ENCODE measurements at places on chromosomes 4 and X. TPM values are rescaled to one million over a fixed set of nuclear protein-coding genes. Genes with fewer than 3 reads are reported as not detected.

DNA sequence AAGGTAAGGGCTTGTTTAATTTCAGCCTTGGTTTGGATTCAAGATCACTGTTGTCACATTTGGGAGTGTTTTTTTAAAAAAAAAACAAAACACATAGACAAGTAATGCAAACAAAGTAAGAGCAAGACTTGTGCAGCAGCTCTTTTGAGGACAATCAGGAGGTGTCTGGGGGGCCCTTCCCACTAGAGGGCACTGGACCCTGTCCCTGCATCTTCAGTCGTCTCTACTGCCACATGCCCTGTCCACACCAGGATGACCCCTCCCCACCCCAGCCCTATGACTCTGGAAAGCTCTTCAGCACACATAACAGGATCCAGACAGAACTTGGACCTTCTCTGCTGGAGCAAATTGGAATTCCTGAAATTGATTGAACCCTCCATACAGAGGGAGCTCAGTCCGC lies 71.0 kb downstream of the USP46 start:
- no peak for DNase-seq

GRCh38 chr4:31104043-31104442 lies 383.9 kb downstream of the PCDH7 start:
- DNase-seq, result no peak

DNA sequence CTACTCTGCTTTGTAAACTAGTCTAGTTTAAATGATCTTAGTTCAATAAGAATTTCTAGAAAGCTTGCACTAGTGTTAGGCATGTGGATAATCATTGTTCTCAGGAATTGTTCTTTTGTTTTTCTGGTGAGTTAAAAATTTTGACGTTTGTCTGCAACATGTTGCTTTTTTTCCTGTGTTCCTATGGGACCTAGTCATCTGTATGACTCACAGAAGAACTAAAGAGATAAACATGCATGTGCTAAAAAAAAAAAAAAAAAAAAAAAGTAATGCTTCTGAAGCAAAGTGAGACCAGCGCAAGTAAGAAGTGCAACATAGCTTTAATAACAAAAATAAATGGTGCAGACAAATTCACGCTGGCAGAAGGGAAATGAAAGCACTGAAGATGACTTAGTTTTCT lies 471.2 kb downstream of the IQCM start:
- no peak for DNase-seq

The MFSD8 gene
- 19.8 TPM for polyA plus RNA-seq

GRCh38 chr4:152363086-152363485 lies 172.8 kb downstream of the FBXW7 start:
- DNase-seq, result no peak

GRCh38 chr4:55635741-55636655 lies at the start of gene NMU:
Gene NMU, minus strand, starts transcription at chr4:55636298. Its CDS starts 106 bp downstream, at chr4:55636192.
- no peak for DNase-seq

DNA sequence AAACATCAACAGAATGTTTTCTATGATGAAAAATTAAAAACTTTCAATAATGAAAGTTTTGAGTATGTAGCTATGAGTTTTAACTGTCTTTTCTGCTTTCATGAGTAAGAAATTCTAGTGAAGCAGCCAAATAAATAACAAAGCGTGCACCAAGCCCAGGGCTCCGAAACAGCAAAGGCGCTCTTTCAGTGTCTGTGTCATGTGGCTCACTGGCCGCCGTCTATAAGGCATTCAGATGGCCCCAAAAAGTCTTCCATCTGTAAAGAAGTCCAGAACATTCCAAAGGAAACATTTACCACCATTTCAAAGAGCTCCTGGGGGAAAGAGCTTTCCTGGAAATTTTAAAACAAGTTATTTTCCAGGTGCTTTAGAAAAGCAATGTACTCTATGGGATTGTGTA lies 139.9 kb downstream of the AFAP1 start:
- no peak for DNase-seq

GRCh38 chr4:147102596-147102995 lies 156.9 kb upstream of the TTC29 start:
- no peak for DNase-seq

DNA sequence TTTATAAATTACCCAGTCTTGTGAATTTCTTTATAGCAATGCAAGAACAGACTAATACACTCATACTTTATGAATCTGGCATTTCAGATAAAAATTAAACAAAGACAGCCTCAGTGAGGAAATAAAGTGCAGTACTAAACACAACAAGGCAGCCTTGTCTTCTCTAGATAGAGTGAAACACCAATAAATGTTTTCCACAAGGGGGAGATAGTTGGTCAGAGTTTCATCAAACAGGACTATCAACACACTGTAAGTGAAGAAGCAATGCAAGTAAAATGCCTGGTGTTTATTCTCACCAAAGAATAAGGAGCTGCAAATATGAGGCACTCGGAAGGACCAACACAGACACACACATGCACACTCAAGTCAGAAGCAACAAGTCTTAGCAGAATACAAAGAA lies 62.8 kb downstream of the FAM9B start:
- peak; percentile 22 for DNase-seq

DNA sequence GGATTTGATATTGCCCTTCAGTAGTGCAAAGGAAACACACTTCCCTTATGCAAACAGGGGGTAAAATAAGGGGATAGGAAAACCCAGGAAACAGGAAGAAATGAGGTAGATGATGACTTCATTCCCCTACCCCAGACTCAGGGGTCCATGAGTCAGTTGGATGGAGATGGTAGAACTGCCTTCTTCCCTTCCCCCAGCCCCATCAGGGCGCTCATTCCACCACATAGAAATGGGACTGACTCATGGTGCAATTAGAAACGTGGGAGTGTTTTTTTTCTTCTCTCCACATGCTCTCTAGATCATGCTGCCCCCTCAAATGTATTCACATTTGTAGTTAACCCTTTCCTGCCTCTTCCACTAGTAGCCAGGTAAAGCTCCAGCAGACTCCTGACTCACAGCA lies 23.1 kb upstream of the ARMCX2 start:
- DNase-seq, result no peak

DNA sequence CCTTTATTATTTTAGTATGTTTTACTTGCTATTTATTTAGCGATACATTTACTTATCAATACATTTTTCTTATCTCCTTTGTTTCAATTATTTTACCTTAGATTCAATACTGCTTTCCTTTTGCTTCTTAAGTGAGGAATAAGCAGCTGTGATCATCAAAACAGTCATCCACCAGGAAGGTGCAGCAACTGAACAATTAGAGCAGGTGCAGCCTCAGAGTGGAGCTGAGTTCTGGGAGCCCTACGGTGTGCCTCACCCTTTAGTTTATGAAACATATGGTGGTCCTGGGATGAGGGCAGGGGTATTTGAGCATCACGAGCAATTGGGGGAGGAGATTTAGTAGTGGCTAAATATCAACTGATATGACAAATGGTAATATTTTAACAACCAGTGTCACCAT lies 111.0 kb downstream of the FRYL start:
- DNase-seq, result no peak

- DNase-seq, result no peak
Observed at GRCh38 chr4:24195991-24196736, 306.3 kb upstream of the PPARGC1A start.

DNA sequence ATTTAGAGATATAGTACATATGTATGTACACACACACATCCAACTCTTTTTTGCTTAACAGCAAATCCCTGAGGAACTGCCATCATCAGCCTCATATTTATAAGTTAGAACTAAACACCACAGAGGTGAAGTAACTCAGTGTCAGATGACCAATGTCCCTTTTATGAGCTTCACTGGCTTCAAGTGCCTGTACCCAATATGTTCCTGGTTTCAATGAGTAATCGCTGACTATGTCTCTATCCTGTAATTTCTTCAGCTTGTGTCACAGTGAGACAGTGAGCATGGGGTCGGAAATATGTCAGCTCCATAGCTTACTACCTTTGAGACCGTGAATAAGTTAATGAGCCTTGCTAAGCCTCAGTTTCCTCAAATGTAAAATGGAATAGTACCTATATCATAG lies 136.2 kb upstream of the RASGEF1B start:
- no peak for DNase-seq

DNA sequence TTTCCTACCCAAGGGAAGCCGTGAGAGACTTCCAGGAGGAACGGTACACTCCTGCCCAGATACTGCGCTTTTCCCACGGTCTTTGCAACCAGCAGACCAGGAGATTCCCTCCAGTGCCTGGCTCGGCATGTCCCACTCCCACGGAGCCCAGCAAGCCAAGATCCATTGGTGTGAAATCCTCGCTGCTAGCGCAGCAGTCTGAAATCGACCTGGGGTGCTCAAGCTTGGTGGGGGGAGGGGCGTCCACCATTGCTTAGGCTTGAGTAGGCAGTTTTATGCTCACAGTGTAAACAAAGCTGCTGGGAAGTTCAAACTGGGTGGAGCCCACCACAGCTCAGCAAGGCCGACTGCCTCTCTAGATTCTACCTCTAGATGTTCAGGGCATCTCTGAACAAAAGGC lies 284.8 kb upstream of the FGF13 start:
- DNase-seq, result no peak

DNA sequence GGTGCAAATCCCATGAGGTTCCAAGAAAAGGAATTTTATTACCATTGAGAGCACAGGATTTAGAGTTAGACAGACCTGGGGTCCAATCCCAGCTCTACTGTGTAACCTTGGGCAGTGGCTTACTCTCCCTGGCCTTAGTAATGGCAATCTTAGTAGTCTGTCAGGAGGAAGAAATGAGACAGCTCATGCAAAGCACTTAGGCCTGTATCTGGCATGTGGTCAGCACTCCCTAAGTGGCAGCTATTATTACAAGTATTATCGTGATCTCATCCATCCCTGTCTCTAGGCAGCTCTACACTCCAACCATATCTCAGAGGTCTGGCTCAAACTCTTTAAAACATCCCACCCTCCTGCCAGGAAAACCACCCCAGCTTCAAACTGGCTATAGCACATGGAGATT lies 129.6 kb upstream of the NALF2 start:
- DNase-seq, result no peak

Data from immature natural killer cell (primary cell).